ENCODE measurements at places on chromosomes 7 and 10.

DNA sequence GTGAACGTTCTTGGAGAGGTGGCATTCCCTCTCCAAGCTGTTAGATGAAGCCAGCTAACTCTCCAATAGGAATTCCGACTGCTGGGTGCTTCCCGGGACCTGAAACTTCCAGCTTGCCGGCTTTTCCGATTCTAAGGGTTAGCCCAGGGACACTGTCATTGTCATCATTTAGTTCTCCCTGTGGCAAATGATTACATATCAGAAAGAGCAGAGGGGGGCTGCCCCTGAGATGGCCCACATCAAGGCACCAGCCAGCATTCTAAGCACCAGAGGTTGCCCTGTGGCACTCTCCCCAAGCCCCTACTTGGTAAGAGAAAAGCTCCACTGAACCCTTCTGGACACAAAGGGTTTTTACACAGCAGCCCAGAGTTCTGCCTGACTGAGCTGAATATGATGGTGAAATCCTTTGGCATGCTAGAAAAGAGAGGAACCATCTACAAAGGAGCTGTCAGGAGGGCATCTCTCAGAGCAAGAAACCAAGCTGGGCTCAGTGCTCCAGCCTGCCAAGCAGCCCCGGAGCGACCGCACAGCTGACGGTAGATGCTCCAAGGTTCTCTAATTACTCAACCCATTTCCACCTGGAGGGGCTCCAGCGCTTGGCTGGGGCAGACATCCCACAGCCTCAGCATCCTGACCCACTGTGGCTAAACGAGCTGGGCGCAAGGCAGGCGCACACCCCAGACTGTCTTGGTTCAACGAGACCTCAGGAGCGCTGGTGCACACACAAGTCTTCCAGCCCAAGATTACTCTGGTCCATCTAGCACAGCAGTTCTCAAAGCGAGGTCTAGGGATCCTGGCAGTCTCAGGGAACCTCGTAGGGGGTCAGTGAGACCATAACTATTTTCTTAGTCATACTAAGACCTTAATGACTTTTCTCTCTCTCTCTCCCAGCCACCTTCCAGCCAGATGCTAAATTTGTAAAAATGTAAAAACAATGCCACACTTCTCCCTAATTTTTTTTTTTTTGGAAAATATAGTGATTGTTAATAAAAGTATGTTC is 160.5 kb downstream of the GFRA1 start:
- DNase-seq: no peak

GRCh38 chr7:44290252-44290620 is 35.2 kb downstream of the CAMK2B start:
- no peak for DNase-seq

- DNase-seq: no peak
Measured at GRCh38 chr10:37549054-37549453, 308.4 kb downstream of the ZNF248 start.

- DNase-seq: no peak
Measured at GRCh38 chr10:4646547-4646946, 179.5 kb upstream of the AKR1E2 start.

DNA sequence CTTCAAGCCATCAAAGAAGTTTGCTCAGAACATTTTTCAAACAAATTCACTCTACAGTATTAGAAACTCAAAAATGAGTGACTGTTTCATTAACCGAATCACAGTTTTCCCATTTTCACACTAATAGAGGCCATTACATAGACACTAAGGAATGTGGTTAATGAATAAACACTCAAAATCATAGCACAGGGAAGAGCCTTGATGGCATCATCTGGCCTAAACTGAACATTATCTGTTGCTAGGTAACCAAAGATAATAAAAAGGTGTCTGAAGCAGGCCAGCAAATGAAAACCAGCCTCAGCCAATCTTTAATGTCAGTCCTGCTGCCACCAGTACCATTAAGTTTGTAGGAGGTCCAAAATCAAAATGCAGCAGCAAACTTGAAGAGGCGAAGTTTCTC is 492.4 kb upstream of the STEAP1 start:
- no peak for DNase-seq

DNA sequence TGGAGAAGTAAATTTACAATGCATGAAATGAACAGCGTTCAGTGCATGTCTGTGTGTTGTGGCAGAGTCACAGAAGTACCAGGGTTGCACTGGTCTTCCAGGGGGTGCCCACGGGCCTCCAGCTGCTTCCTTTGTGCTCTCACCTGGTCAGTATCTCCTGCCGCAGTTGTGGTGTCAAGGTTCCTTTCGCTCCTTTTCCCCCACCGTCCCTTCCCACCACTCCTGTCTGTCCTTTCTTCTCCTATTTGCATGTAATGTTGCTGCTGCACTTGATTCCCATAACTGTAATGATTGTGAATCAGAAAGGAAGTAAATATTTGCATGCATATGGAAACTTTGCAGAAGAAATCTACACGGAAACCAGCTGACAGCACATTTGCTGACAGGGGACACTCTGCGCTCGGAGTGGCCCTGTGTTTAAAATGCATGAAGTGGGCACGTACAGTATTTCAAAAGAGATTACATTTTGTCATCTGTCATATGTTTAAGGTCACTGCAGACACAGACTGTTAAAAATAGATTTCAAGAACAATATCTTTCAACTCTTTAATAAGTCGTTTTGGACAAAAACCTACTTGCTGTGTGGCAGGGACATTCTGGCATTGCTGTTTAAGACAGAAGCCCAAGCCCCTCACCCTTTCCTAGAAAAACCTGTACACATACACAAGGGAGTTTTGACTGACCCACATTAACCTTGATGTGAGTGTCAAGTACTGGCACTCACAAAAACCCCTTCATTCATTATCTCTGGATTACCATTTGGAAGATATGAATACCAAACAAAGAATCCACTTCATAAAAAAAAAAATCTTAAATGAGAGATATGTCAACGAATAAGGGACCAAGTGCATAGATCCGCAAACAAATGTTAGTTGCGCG is 336.7 kb upstream of the KLF6 start:
- peak; percentile 14 for DNase-seq

DNA sequence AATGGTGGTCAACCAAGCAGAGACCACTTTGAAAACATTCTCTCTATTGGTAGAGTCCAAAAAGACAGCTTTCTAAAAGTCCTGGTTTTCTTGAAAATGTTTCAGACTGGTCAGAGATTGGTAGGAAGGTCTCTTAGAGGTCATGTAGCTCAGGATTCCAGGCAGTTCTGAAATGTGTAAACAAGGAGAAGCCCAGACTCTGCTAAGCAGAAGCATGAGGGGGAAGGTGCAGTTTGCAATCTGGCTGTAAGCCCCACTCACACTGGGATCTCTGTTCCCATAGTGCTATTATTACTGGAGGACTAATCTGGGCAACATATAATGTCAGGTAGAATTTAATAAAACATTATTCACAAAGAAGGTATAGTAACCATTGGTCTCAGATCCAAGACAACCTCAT is 101.1 kb downstream of the MAGI2 start:
- no peak for DNase-seq

GRCh38 chr10:24488631-24489030 is 235.1 kb downstream of the ARHGAP21 start:
- no peak for DNase-seq

- peak; percentile 97 for DNase-seq
Measured at GRCh38 chr10:30529373-30529998, 95.5 kb downstream of the MAP3K8 start.

- no peak for DNase-seq
Measured at GRCh38 chr10:69406816-69407580, 9.7 kb downstream of the TACR2 start.

DNA sequence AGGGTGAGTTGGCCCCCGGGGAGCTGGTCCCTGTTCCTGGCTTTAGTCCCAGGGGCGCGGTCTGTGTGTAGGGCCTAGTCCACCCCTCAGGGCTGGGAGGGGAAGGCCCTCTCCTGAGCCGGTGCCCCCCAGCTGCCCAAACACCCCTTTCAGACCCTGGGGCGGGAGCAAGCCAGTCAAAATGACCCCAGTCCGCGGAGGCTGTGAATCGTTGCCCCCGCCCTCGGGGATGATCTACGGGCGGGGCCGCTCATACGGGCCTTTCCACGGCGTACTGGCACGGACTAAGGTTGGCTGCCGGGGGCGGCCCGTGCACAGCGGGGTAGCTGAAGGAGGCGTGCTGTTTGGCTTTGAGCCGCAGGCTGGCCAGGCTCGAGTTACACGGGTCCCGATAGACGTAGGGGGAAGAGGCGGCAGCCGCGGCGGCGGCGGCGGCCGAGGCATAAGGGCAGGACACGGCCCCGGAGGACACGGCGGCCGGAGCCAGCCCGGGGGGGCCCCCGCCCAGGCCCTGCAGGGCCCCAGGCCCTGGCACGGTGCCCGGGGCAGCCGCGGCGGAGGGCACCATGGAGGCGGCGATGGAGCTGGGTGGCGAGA is 4.3 kb downstream of the ELOVL3 start:
- no peak for DNase-seq
